EH (cell line): ENCODE measurements at places on chromosomes 3 and 15.
A peak's percentile ranks its signal among the peaks of the same experiment; 100 is the strongest.

DNA sequence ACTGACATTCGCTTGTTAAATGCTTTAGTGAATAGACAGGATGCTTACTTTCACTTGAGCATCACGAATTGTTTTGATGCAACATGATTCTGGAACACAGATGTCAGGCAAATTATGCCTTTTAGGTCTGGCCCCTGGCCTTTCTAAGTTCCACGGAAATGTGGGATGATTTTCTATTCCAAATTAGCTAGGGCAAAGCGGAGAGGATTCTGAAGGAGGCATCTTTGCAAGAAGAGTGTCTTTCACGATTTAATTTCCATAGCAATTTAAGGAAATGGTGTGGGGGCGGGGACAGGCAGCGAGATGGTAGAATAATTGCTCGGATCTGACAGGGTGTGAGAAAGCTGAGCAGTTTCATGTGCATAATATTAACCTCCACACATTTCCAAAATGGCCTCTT is 238.5 kb upstream of the KCNMB2 start:
- DNase-seq = no peak

DNA sequence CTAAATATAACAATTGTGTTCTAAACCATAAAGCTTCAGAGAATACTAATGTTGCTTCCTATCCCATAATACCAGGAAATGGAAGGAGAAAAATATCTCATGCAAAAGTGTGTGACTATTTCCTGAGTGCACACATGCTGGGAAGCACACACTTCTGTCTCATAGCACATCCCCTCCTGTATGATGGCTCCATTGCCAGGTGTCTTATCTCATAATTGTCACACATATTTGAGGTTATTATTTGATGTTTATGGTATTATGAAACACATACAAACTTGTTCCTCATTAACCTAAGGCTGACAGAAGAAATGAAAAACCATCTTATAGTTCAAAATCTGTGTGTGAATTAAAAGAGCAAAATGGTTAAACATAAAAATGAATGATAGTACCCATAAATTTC is 65.4 kb downstream of the SERP1 start:
- no peak for DNase-seq

DNA sequence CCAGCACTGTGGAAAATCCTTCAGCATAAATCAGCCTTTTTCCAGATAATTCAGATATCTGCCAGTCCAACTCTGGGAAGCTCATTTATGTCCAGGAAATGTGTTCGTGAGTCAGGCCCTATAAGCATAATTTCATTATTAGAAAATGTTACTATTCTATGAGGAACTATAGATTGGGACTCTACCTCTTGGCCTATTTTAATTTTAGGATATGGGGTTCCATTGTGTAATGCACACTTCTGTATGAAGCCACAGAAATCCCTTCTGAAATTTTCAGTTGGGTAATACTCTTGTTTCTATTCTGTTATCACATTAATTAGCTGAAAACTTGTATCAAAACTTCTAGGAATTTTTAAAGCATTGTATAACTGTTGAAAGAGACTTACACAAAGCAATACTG is 43.9 kb upstream of the IL12A start:
- DNase-seq = no peak

DNA sequence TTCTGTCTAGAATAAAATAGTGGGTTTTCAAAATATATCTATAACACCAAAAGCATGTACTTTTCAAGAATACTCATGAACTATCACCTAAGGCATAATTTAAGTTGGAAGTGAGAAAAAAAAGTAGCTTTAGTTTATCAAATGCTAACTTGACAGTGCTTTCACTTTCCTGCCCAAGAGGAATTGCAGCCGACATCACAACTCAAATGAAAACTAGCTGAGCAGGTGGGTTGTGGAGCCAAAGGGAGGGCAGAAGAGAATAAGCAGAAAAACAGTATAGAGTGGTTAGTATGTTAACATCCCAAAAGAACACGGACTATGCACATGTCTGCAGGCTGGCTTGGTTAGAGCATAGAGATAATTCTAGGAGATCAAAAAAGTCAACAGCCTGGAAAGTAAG is 120.9 kb downstream of the NEDD4 start:
- no peak for DNase-seq

DNA sequence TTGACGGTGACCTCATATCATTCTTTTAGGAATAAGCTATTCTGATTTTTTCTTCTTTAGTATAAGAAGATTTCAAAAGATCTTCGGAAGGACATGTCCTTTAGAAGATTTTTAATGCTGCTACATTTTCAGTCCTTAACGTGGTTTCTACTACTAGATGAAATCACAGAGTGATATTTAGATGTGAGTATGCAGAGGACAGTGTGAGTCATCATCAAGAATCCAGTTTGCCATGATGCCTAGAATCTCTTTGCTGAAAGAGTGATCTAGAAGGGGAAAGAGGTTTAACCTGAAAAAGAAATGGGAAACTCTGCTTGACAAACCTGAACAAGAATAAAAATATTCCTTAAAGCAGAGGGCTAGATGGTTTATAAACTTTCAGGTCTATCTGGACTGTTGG is 43.2 kb downstream of the SLC7A14 start:
- DNase-seq = peak; percentile 35

DNA sequence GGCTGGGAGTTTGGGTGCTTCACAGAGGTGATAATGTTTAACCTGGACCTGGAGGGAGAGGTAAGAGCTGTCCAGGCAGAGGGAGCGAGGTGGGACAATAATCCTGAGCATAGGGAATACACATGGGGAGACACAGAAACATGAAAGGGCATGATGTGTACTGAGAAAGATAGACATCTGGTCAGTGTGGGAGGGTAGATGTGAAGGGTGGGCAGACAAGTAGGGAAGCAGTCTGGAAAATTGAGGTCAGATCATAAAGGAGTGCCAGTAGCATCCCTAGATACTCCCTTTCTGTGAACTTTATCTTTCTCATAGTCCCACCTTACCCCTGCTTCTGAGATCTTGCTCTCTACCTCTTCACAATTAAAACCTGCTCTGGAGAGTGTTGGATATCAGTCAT is 12.0 kb upstream of the GLCE start:
- no peak for DNase-seq

- DNase-seq = no peak
Measured at GRCh38 chr3:16789344-16790120, 95.2 kb upstream of the PLCL2 start.

DNA sequence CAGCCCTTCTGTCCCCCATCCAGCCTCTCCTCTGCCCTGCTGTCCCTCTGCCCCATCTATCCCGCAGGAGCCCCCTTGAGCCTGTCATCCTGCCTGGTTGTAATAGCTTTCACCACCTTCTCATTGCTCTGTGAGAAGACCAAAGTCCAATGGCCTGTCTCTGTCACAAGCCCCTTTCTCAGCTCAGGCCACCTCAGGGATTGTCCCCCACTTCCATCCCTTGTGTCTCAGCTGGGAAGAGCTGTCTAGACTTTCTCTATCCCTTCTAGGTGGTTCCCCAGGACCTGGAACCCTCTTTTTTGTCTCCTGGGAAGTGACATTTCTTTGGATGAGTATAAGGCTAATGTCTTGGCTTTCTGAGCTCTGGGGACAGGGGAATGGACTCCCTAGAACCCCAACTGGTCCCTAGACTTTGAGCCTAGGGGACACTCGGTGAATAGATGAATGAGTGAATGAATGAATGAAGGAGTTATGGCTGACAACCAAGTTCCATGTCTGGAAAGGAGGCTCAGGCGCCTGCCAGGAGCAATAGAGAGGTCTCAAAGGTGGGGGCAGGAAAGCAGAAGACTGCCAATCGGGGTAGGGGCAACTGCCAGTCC is 849 bp upstream of the PRKCD start:
- no peak for DNase-seq

DNA sequence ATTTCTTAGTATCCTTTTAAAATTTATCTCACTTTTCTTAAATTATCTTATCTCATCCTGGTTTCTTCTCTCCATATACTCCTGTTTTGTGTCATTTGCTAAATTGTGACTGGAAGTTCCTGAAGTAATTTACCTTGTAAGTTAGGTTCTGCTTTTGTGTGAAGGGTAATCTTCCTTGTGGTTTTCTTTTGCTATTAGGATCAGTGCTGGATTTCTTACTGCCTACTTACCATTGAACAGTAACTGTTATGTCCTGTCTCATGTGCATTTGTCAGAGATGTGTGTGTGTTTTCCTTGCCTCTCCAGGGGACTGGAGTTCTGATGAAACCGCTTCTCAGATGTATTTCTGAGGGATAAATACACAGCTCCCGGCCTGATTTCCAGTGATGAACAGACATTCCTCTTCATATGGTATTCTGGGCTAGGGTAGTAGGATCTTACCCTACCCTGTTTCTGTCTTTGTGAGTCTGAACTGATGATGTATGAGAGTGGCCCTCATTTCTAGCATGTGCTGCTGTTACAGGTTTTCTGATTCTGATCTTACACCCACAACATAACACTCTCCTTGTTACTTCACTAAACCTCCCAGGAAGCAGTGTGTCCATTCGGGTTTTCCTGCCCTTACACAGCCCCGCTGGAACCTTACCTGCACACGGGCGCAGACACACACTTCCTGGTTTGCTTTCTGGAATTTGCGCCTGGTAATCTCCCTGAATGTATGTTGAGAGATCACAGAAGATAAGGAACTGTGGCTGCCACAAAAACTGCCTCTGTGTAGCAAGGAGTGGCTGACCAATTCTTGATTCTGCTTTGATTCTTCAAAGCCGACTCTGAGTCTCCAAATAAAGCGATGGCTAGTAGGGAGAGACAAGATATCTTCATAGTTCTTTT is 14.7 kb downstream of the PAK2 start:
- DNase-seq = no peak

DNA sequence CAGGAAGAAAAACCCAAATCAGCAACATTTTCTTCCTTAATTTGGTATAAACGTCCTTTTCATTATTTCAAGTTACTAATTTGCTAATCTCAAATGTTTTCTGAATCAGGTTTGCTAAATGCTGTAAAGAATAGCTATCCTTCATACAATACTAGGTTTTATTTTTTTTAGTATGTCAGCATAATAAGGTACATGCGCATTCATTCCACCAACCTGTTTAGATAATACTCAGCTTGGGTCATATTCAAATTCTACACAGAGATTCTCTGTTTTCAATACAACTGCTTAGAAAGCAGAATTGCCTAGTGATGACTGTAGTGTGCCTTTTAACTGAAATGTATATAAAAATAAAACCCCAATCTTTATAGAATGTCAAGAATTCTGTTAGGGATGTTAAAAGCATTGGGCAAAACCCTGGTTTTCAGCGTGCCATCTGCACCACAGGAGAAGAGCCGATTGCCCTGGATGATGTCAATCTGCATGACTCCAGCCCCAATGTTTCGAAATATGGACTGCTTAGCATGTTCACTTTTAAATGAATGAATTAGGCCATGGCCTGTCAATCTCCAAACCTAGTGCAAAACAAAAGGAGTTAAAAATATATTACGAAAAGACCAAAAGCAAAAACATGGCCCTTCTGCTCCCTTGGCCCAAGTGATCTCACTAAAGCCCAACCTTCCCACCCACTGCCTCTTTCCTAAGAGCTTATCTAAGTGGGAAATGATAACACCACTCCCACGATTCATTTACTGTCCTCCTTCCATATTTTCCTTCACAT is 107.4 kb downstream of the GLDN start:
- DNase-seq = peak; percentile 7

DNA sequence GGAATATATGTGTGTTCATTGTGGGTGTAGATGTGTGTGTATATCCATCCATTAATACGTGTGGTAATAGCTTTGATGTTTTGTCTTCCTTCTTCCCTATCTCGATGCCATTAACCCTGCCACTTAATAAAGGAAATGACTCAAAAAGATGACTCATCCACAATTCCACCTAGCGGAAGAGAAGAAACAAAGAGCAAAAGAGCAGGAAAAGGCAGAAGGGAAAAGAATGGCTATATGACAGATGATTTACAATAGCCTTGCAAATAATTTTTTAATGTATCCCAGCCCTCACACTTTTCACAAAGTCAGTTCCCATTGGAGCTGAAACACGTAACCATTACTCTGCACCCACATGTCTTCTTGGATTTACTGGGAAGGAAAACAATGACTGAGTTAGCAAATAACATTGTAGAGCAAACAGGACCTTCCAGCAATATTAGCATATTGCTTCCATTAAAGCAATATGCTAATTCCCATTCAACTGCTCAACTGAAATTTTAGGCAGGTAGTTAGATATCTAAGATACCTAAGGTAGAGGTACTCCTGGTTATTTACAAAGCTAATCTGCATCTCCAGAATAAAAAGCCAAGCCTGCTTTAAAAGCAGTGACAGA is 197.2 kb downstream of the KCNAB1 start:
- peak; percentile 64 for DNase-seq

DNA sequence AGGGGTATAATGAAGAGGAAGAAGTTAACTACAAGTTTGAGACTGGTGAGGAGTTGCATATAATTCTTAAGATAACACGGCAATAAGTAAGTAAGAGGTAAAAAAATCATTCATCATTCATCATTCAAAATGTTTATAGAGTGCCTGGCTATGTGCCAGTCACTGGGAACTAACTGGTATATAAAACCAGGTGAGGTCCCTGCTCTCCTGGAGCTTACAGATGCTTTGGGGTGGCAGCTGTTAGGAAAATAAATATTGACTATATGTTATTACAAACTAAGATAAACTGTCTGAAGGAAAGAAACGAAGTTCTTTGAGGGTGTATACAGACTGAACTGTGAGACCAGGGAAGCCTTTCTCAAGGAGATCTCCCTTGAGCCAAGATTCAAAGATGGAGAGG is 2.9 kb downstream of the CASR start:
- no peak for DNase-seq

- DNase-seq = peak; percentile 89
Measured at GRCh38 chr3:42055291-42055690, 35.9 kb upstream of the TRAK1 start.

GRCh38 chr3:102529452-102529851 is 94.6 kb downstream of the ZPLD1 start:
- peak; percentile 13 for DNase-seq

DNA sequence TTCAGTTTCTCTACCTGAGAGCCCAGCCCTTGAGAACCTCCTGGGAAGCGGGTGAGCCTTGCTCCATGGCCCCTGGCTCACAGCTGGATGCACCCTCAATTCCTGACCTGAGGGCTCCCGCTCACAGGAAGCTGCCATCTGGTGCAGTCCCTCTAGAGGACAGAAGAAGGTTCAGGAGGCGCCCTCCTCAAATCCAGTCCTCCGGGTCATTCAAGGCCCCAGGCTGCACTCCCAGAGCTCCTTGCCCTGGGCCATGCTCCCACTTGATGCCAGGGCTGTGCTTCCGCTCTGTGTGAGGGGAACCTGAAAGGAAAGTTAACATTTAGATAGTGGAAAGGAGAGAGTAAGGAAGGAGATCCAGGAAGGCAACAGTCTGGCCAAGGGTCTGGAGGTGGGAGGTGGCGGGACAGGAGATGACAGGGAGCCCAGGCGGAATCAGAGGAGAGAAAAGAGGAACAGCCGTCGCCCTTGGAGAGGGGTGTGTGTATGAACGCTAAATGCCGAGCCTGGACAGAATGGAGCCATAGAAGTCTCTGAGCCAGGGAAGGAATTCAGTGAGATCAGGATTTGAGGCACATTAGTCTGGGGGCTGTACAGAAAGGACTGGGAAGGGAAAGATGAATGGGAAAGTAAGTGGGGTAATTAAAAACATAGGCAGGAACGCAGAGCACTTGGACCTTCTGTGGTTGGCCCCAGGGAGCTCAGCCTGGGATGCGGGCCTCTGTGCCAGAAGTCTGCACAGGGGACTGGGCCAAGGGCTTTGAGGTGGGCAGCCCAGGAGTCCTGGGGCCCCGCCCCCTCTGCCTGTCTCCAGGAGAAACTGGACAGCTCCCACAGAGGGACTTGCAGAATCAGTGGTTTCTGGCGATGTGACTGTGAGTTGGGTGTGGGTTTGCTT is 26.1 kb downstream of the TBC1D21 start:
- peak; percentile 26 for DNase-seq
